Stimulated activated CD8-positive, alpha-beta memory T cell treated with anti-CD3 and anti-CD28 coated beads, Interleukin-2, amount 100 ng/mL, for 48 hours (primary cell): ENCODE measurements at places on chromosomes 11 and 22.

- no peak for DNase-seq
These were observed 63.5 kb downstream of the SIK2 start for GRCh38 chr11:111665777-111666176.

GRCh38 chr11:50298182-50298988 is 265.7 kb downstream of the OR4C45 start:
- no peak for DNase-seq

- DNase-seq: no peak
These were observed 9.7 kb downstream of the LRFN4 start for GRCh38 chr11:66866511-66866986.

DNA sequence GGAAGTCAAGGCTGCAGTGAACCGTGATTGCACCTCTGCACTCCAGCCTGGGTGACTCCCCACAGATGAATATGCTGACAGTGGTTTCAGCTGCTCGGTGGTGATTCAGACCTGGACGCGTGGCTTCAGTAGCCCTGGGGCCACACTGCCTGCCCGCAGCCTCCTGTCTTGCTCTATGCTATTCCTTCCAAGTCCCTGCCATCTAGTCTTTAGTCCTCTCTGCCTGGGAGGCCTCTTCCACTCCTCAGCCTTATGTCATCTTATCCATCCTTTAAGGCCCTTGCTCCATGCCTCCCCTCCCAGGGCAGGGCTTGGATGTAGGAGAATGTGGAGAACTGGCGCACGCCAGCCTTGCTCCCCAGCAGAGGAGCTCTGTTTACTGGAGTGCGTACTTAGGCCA is 23.0 kb downstream of the YDJC start:
- DNase-seq: no peak

- no peak for DNase-seq
These were observed 10.7 kb upstream of the NAP1L4 start for GRCh38 chr11:3002871-3003270.

- DNase-seq: no peak
These were observed 5.0 kb upstream of the RFPL3 start for GRCh38 chr22:32352681-32353080.

- no peak for DNase-seq
These were observed 390.1 kb upstream of the B3GAT1 start for GRCh38 chr11:134802116-134802515.

DNA sequence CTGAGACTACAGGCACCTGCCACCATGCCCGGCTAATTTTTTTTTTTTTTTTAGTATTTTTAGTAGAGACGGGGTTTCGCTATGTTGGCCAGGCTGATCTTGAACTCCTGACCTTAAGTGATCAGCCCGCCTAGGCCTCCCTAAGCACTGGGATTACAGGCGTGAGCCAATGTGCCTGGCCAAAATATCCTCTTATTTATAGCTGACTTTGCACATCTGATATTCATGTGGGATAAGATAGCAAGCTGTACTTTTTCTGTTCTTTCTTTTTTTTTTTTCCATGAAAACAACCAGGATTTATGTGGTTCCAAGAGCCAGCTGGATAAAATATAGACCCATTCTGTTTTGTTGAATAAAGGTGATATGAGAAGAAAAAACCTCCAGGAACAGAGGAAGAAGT is 12.1 kb upstream of the XBP1 start:
- DNase-seq: no peak

- no peak for DNase-seq
These were observed 123.5 kb downstream of the BUD13 start for GRCh38 chr11:116649268-116649667.

- DNase-seq: no peak
These were observed 75.2 kb downstream of the ISX start for GRCh38 chr22:35140879-35141745.

- no peak for DNase-seq
These were observed 258.4 kb downstream of the GRM5 start for GRCh38 chr11:88807349-88807748.

- DNase-seq: peak; percentile 50
These were observed 25.5 kb downstream of the CTTN start for GRCh38 chr11:70423523-70424505.

GRCh38 chr22:32764330-32765131 is 37.0 kb upstream of the TIMP3 start:
- no peak for DNase-seq

DNA sequence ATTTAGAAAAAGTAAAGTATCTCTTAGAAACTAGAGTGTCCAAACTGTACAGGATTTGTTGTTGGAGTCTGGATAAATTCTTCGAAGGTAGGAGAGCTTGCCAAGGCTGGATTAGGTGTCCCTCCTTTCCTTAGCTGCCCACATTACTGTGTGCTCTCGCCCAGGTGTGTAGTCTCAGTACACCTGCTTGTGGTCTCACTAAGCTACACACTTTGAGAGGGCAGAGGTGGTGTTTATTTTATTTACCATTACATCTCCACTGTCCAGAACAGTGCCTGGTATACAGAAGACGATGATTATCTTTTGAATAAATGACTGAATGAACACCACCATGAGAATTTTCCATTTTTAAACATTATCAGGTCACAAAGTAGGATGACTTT is 36.5 kb downstream of the VSIG10L2 start:
- DNase-seq: no peak

- DNase-seq: no peak
These were observed 31.4 kb upstream of the CCDC89 start for GRCh38 chr11:85717429-85717828.

DNA sequence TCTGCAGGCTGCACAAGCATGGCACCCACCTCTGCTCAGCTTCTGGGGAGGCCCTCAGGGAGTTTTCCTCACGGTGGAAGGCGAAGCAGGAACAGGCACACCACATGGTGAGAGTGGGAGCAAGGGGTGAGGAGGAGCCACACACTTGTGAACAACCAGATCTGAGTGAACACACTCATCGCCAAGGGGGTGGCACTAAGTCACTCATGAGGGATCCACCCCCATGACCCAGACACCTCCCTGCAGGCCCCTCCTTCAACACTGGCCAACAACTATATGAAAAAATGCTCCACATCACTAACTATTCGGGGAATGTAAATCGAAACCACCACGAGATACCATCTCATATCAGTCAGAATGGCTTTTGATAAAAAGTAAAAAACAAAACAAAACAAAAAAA is 722 bp upstream of the KRTAP5-2 start:
- no peak for DNase-seq

- no peak for DNase-seq
These were observed 32.2 kb downstream of the ARAP1 start for GRCh38 chr11:72720047-72720446.
